ENCODE measurements at places on chromosomes 16 and 17.

GRCh38 chr17:75041656-75042280 lies 5.0 kb downstream of the ATP5PD start:
- DNase-seq = no peak

DNA sequence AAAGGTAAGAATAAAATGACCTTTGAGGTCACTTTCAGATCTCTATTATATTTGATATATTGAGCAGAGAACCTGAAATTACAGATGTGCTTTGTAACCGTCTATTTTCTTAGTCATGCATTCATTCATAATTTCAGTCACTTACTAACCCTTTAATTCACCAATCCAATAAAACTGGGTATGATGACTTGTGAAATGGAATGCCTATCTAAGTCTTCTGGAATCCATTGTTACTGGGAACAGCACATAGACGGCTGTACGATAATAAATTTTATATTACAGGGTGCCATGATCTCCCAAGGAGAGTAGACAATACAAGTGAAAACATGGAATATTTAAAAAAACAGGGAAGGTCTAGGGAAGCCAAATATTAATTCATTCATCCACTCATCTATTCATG lies 22.9 kb downstream of the CDH11 start:
- DNase-seq = no peak

DNA sequence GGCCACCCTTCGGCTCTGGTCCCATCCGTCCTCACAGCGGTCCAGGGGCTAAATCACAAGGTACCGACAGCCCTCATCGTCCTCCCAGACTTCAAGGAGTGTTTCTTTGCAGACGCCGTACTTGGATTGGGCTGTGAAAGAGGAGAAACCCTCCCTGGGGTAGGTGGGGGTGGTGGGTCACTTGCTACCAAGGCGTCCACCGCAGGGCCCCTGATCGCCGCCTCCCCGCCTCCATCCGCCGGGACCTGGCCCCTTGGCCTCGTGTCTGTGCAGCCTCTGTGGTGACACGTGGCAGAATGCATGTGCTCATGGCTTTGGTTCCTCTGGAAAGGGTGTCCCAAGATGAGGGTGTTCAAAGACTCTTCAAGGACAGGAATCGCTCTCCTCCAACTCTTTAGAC lies 151.4 kb downstream of the BANP start:
- DNase-seq = no peak

DNA sequence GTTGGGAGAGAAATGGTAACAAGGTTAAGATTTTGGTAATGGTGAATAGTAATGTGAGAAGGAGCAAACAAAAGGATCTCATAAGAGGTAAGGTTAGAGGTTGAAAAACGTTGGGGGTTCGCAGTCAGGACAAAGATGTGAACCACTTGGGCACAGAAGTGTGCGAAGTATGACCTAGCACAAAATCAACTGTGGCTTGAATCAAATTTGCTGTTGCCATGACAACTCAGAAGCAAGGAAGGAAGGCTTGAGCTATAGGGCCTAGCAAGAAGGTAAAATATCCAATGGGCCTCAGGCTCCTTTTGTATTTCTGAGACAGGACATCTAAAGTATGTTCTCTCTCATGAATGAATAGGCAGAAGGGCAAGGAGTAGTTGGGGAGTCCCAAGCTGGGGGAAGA lies 24.5 kb upstream of the TEKT1 start:
- no peak for DNase-seq

- no peak for DNase-seq
Measured at GRCh38 chr16:85017151-85017550, 5.8 kb upstream of the ZDHHC7 start.

GRCh38 chr16:1705688-1706385 lies at the start of gene MAPK8IP3:
Gene MAPK8IP3, plus strand, starts transcription at chr16:1706195. Its CDS starts 145 bp downstream, at chr16:1706340.
- DNase-seq = peak; percentile 95

- DNase-seq = peak; percentile 14
Measured at GRCh38 chr16:19210280-19210924, 42.4 kb downstream of the SYT17 start.

DNA sequence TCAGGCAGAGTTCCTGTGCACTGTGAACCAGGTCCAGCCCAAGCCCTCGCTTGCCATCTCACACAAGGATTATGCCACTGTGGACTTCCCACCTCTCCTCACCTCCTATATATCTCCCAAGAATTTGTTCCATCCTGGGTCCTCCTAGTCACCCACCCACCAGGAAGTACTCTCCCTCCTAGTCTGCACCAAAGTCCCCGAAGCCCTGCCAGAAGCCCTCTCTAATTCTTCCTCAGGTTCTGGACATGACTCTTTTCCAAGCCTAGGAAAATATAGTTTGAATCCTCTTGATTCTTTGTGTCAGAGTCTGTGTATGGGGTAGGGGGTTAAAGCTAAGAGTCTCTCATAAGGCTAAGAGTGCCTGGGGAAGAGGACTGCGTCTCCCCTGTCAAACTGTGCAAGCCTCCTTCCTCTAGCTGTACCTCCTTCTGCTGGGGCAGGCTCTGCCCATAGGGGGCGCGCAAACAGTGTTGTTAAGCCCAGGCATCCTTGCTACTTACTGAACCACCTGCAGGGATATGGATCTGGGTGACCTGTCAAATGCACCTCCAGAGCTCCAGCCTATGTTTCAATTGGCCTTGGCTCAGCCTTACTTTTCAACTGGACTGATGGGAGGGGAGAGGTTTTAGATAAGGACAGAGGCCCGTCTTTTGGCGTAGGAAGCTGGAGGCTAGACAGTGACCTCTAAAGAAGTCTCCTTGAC lies 16.6 kb upstream of the DLX4 start:
- DNase-seq = peak; percentile 69

DNA sequence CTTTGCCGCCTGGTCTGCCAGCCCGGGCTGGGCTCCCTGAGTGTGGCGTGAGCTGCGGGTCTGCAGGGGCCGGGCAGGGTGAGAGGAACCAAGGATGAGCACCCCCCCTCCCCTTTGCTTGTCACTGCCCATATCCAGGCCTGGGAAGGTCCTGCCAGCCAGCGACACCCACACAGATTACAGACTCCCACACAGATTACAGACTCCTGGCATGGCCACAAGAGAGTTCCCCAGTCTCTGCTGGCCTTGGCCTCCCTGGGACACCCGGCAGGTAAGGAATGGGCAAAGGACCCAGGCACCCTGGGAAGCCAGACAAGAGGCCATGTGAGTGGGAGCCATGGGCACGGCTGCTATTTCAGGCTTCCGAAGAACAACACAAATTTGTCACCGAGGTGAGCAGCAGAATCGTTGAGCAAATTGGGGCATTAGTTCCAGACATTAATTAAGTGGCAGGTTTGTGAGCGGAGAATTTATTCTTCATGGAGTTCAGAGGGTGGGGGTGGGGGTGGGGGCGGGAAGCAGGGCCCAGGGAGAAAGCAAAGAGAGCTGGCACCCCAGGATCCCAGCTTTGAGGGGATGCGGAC lies 41.4 kb downstream of the SRCIN1 start:
- DNase-seq = no peak

GRCh38 chr16:24810951-24811843 lies 34.6 kb upstream of the SLC5A11 start:
- no peak for DNase-seq

GRCh38 chr16:67395105-67395457 lies 1.8 kb upstream of the TPPP3 start:
- no peak for DNase-seq

GRCh38 chr16:67115639-67116038 lies 5.9 kb downstream of the PHAF1 start:
- DNase-seq = no peak

DNA sequence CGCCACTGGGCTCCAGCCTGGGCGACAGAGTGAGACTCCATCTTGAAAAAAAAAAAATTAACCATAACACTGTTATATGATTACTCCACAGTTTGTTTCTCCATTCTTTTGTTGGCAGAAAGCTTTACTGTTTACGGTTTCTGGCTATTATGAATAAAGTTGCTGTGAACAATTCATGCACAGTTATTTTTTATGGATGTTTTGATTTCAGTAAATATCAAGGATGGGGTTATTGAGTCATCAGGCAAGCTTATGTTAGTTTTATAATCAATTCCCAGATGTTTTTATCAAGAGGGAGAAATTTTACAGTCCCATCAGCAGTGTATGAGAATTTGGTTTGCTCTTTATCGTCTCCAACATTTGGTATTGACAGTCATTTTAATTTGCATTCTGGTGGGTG lies 67.9 kb downstream of the TAOK1 start:
- DNase-seq = no peak

DNA sequence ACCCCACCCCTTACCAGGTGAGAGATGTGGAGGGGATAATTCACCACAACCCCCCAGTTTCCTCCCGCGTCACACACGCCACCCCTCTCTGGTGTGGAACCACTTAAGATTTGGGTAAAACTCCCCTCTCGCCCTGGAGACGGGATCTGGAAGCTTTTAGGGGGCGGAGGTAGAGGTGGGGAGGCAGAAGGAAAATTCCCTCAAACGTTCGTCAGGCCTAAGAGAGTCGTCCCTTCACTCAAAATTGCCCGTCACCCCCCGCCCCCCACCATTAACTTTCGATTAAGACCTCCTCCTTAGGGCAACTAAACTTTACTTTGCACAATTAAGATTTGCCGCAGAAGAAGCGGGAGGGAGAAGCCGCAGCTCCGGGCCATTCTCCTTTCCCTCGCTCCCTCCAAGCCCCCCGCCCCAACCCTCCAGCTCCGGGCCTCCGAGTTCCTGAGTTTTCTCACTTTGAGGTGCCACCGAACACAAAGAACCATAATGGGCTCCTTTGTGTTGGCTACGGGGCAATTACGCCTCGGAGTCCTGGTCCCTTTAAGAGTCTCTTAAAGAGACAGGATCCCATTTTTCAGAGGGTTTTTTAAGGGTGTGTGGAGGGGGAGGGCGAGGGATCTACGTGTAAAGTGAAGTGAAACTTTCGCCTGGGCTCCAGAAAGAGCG lies 985 bp upstream of the FZD2 start:
- DNase-seq = peak; percentile 81

DNA sequence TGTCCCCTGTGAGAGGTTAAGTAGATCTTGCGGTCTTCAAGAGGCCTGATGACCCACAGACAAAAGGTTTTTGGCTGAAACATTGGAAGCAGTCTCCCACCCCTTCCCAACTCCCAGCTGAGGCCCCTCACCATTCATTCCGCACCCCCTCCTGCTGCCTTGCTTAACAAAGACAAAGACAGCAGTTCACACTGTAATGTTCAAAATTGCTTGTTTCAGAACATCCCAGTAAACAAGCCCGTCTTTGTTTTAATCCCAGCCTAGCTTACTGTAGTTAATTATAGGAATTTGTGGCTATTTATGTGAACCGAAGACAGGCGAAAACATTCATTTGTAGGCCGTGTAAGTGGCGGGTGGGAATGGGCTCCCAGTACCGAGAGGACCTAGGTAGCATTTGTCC lies 55.7 kb downstream of the IRX5 start:
- no peak for DNase-seq

DNA sequence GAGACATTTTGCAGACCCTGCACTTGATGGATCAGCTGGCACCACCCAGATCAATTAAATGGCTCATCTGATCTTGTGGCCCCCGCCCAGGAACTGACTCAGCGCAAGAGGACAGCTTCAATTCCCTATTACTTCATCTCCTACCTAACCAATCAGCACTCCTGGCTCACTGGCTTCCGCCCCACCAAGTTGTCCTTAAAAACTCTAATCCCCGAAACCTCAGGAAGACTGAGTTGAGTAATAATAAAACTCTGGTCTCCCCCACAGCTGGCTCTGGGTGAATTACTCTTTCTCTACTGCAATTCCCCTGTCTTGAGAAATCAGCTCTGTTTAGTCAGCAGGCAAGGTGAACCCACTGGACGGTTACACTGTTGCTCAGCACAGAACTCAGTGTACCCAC lies 23.6 kb downstream of the SPPL2C start:
- no peak for DNase-seq

DNA sequence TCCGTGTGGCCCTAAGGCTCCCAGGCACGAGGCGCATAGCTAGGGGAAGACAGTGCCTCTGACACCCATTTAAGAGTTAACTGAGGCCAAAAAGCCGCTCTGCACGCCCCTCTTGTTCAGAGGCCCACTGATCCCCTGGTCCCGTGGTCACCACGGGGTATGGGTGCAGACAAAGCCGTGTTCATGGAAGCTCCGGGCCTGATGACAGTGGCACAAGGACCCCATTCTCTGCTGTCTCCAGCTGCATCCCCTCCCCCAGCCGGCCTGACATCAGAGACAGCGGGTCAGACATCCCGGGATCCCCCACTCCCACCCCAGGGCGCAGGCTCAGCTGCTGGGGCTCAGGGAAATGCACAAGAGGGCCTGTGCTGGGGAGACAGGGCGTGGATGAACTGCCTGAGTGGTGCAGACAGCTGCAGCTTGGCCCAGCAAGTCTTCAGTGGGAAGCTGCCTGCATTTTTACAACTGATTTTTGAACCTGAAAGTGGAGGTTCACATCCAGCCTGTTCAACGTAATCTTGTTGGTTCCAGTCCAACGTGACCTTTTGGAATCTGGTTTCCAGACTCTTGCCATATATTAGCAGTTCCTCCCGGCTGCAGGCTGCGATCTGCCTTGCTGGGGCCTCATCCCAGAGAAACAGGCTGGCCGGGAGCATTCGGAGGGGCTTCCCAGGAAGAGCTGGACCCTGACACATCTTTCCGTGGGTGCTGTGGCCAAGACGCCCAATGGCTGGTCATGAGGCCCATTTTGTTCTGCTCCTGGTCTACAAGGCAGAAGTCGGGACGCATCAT lies 9.7 kb upstream of the BAHCC1 start:
- DNase-seq = no peak

GRCh38 chr17:8125947-8126490 lies 2.1 kb upstream of the HES7 start:
- no peak for DNase-seq

DNA sequence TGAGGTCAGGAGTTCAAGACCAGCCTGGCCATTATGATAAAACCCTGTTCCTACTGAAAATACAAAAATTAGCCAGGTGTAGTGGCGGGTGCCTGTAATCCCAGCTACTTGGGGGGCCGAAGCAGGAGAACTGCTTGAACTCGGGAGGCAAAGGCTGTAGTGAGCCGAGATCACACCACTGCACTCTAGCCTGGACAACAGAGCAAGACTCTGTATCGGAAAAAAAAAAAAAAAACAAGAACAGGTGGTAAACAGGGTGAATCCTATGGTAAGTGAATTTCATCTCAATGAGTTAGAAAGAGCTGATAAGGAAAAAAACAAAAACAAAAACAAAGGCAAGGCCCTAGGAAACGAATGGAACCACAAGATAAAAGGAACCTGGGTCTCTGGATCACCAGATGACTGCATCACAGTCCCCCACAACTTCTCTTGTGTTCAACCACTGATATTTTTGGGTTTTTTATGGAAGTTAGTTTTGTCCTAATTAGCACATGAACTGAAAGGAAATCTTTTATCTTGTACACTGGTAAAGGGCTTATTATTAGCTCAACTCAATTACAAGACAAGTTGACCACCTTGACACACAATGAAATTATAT lies 21.0 kb downstream of the GLG1 start:
- DNase-seq = no peak

DNA sequence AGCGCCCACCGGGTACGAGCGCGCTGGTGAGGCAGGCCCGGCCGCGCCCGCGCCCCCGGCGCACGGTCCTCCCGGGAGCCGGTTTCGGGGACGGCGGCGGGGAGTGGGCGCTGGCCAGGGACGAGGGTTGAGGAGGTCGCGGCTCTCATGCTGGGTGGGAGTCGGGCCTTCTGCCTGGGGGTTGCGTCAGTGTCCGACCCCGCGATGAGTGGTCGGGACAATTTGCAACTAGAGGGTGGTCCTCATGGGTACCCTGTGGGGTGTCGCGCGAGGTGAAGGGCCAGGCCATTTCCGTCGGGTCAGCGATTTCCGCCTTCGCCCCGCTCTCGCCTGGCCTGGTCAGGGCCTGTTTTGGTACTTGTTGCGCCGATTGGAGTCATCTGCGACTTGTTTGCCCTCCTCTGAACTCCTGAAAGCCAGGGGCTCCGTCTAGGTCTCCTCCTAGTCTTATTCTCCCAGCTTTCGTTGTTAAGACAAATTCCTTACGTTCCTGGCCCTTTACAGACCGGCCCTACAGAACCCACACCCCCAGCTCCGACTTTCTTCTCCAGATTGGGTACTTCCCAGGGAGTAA lies 14.9 kb downstream of the NAA60 start:
- peak; percentile 35 for DNase-seq

All from lung (tissue), 17 donors.